Mammary epithelial cell (primary cell): ENCODE measurements at places on chromosomes 5 and 9. TPM values are rescaled to one million over a fixed set of nuclear protein-coding genes. Genes with fewer than 3 reads are reported as not detected.

Gene ARSI
- 6.0 and 9.2 TPM in 2 replicates for total RNA-seq

Gene LRRC14B
- total RNA-seq, result not detected in 2 replicates

Gene FRRS1L
- under 0.01 TPM for total RNA-seq

Gene NINJ1
- total RNA-seq, result 50.2 and 61.7 TPM in 2 replicates

Gene EPB41L4B
- 3.5 TPM for total RNA-seq

Gene SOX30
- total RNA-seq, result not detected in 2 replicates

Gene TAF11L9
- not detected for total RNA-seq

Gene THBS4
- total RNA-seq, result under 0.01 TPM

Gene NR6A1
- total RNA-seq, result 2.9 and 3.2 TPM in 2 replicates

Gene PRUNE2
- total RNA-seq, result 9.2 TPM

Gene QSOX2
- total RNA-seq, result 21.2 and 21.3 TPM in 2 replicates

Gene BTNL3
- not detected in 2 replicates for total RNA-seq

Gene CAVIN4
- 0.29 and 0.66 TPM in 2 replicates for total RNA-seq

Gene GMCL2
- total RNA-seq, result not detected in 2 replicates

Gene OLFML2A
- total RNA-seq, result 4.2 and 4.9 TPM in 2 replicates

Gene HTR4
- not detected in 2 replicates for total RNA-seq

Gene TICAM2
- total RNA-seq, result 0.83 TPM

Gene FOXD1
- total RNA-seq, result 58.1 and 78.6 TPM in 2 replicates

Gene MLANA
- total RNA-seq, result not detected in 2 replicates

Gene IL4
- not detected in 2 replicates for total RNA-seq

Gene CEL
- 0.50 TPM for total RNA-seq

Gene FBXO38
- total RNA-seq, result 36.8 and 37.5 TPM in 2 replicates

Gene MARCHF3
- total RNA-seq, result 4.0 TPM

Gene C1QTNF3
- total RNA-seq, result 1.8 TPM

Gene BBLN
- total RNA-seq, result 63.3 TPM

Gene LCN9
- not detected for total RNA-seq

Gene ASPN
- total RNA-seq, result not detected in 2 replicates

Gene LTC4S
- 0.50 TPM for total RNA-seq

Gene GTF2H2C
- total RNA-seq, result 35.2 TPM

Gene SPATA31C2
- not detected for total RNA-seq

Gene NOXA1
- 0.80 and 0.82 TPM in 2 replicates for total RNA-seq

Gene SURF6
- 26.6 and 27.2 TPM in 2 replicates for total RNA-seq

Gene HAVCR2
- total RNA-seq, result 0.17 TPM

Gene OR13C4
- not detected in 2 replicates for total RNA-seq

Gene FOXE1
- 0.38 and 0.53 TPM in 2 replicates for total RNA-seq

Gene PCDHGB3
- 4.2 TPM for total RNA-seq

Gene GABRG2
- total RNA-seq, result not detected in 2 replicates

Gene PCDHAC2
- 3.7 TPM for total RNA-seq
